ENCODE measurements at places on chromosomes 11 and 22.

DNA sequence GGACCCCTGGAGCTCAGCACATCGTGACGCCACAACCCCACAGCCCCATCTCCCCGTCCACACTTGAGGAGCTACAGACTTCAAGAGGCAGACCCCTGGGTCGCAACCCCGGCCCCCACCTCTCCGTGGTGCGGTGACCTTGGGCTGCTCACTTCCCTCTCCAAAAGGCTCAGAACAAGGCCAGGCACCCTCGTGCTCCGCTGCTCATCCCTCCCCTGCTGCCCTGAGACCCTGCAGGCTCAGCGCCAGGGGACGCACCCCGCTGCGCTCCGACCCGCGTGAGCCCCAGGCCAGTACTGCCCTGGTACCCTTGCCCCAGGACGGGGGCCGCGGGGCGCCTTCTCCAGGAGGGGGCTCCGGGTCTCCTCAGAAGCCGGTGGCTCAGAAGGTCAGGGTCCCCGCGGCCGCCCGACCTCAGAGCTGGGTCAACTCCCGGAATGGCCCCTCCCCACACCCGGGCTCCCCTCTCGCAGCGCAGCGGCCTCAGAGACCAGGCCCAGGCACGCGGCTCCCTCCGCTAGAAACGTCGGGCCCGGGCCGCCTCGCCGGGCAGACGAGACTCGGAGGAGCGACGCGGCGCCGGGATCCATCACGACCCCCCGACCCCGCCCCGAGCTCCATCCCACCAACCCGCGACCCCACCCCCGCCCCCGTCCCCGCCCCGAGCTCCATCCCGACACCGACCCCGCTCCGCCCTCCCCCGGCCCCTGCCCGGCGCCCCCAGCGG is 563 bp downstream of the GATD1 start:
- no peak for DNase-seq

DNA sequence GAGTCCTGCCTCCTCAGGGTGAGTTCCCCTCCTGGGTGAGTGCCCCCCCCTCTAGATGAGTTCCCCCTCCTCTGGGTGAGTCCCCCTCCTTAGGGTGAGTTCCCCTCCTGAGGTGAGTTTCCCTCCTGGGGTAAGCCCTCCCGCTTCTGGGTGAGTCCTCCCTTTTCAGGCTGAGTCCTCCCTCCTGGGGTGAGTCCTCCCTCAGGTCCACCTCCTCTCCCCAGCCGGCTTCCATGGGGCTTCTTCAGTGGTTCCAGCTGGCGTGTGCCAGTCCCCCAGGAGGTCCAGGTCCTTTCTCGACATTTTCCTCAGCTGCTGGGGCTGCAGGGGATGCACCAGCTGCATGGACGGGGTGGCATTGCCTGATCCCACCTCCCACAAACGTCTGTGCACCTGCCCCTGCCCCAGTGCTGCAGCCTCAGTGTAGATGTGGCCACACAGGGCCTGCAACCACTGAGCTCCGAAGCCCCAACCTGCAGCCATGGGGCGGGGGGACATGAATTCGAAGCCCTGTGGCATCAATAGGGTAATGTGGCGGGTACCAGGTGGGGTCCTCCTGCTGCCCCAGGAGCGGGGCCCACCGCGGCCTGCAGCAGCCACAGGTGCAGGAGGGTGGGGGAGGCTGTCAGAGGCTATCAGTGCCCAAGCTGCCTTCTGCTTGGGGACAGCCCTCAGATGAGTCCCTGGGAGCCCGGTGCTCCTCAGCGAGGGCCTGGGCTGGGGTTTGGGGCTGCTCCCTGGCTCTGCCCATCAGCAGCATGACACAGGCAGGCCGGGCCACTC is 101.3 kb upstream of the FGF3 start:
- DNase-seq = no peak

DNA sequence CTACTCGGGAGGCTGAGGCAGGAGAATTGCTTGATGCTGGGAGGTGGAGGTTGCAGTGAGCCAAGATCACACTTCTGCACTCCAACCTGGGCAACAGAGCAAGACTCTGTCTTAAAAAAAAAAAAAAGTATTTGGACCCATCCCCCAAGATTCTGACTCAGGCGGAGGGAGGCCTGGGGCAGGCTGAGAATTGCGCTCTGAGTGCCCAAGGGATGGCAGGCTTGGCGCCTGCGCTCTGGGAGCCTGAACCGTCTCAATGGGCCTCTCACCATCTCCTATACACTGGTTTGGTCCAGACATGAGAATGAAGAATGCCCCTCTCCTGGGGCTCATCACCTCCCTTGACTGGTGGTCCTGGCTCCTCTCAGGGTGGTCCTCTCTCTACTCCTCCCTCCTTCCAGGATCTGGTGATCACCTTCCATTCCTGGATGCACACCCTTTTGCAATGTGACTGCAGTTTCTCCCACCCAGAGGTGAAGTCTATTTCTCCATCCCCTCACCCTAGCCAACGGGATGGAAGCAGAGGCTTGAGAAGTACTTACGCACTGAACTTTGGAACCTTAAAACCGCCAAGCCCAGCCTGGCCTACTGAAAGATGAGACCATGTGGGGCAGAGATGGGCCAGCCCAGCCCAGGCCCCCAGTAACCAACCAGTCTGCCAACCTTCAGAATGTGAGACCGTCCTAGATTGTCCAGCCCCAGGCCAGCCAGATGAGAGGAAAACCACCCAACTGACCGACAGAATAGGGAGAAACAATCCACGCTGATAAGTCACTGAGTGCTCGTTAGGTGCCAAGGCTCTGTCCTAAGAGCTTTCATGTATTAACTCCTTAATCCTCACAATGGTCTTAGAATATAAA is 4.9 kb downstream of the POLR3H start:
- DNase-seq = no peak

GRCh38 chr11:12430351-12430750 is 53.0 kb downstream of the PARVA start:
- DNase-seq = no peak

GRCh38 chr11:120613264-120614226 is 102.0 kb downstream of the GRIK4 start:
- no peak for DNase-seq

DNA sequence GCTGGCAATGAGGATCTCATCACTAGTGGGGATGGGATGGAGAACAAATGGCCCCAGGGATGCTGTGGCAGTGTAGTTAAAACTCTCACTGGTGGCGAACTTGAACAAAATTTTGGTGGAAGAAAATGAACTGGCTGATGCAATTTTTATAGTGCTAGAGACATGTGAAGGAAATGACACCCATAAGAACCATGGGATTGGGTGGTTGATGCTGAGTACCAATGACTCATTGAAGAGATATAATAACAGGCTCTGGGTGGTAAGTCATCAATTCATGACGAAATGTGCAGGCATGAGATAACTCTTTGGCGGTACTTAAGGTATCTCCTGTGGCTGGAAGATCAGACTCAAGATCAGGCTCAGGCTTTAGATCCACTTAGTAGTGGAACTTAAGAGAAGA is 172.9 kb upstream of the DDI1 start:
- DNase-seq = no peak

GRCh38 chr11:8354622-8355415 is 91.1 kb upstream of the LMO1 start:
- no peak for DNase-seq

GRCh38 chr22:27685515-27685914 is 116.0 kb downstream of the MN1 start:
- no peak for DNase-seq

DNA sequence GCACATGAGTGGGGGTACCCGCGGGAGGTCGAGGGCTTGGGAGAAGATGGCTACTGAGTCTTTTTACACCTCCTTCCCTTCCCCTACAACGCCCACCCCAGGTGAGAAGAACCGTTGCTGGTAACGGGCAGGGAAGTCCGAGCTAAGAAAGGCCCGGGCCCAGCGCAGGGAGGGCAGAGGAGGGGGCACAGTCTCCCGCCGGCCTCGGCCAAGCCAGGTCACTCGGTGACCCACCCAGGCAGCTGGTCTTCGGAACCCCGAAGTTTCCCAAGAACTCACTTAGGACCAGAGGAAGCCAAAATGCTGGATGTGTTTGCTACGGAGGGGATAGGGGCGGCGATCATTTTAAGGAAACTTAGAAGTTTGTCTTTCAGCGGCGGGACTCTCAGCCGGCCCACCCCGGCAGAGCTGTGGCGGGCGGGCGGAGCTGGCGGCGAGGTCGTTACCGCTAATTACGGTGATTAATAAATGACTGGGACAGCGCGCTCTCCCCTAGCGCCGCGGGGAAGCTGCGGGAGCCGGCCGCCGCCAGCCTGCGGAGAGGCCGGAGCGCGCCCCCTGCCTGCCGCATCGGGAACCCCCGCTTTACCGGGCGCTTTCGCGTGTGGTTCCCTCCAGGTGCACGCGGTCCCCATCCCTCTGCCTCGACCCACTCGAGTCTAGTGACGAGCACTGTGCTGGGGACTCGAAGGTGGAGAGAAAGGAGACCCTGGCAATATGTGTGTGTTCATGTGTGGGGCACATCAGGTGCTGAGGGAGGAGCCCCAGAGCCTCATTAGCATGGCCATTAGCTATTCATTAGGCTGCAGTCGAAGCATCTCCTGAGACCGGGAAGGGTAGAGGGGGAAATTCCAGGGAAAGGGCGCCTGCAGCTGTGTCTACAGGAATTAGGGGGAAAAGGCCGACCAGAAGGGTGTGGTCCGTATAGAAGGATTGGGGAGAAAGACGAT is 945 bp downstream of the ROBO3 start:
- no peak for DNase-seq

GRCh38 chr11:43135966-43136534 is 175.7 kb upstream of the API5 start:
- DNase-seq = no peak

GRCh38 chr11:2686360-2687222 is 13.2 kb downstream of the KCNQ1OT1 start:
- DNase-seq = no peak

DNA sequence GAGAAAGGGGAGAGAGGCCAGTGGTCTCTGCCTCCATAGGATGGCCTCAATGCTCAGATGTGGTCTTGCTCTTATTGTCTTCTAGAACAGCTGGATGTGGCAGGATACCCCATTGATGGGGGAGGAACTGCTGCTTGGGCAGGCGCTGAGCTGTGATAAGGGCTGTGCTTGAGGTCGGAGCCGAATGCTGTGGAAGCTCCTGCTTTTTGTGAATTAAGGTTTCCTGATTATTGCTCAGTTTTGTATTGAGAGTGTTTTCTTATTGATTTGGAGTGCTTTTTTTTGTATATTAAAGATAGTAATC is 57.2 kb downstream of the CABIN1 start:
- DNase-seq = no peak

- no peak for DNase-seq
These were observed 6.6 kb downstream of the PLEKHB1 start for GRCh38 chr11:73652856-73653559.

GRCh38 chr22:23383491-23384361 is 196.4 kb downstream of the IGLL1 start:
- DNase-seq = no peak

- DNase-seq = no peak
These were observed 88.0 kb downstream of the BLID start for GRCh38 chr11:122028036-122028435.

DNA sequence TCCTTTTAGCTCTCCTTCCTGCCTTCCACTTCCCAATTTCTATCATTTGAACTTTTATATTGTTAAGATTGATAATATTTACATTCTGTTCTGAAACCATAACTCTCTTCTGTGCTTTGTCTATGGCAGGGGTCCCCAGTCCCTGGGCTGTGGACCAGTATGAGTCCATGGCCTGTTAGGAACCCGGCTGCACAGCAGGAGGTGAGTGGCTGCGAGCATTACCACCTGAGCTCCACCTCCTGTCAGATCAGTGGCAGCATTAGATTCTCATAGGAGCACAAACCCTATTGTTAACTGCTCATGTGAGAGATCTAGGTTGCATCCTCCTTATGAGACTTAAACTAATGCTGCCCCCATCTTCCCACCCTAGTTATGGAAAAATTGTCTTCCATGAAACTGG is 48.4 kb upstream of the HEPHL1 start:
- DNase-seq = no peak

- DNase-seq = no peak
These were observed 101.5 kb downstream of the PLEKHA7 start for GRCh38 chr11:16912692-16913111.

GRCh38 chr22:27239520-27239919 is 562.0 kb downstream of the MN1 start:
- no peak for DNase-seq

GRCh38 chr22:25134028-25134427 is 65.6 kb upstream of the CRYBB3 start:
- DNase-seq = no peak

GRCh38 chr11:76648061-76648460 is 22.5 kb downstream of the LRRC32 start:
- no peak for DNase-seq

GRCh38 chr11:86440843-86441242 is 66.2 kb downstream of the CCDC81 start:
- no peak for DNase-seq
